Fibroblast of skin of right quadriceps (primary cell): ENCODE measurements at places on chromosomes 13 and 19.

GRCh38 chr13:95207769-95208366 lies 93.4 kb downstream of the ABCC4 start:
- no peak for DNase-seq

GRCh38 chr13:48593536-48593935 lies 60.2 kb upstream of the CYSLTR2 start:
- no peak for DNase-seq

GRCh38 chr19:18418483-18419194 lies 559 bp upstream of the SSBP4 start:
- no peak for DNase-seq

DNA sequence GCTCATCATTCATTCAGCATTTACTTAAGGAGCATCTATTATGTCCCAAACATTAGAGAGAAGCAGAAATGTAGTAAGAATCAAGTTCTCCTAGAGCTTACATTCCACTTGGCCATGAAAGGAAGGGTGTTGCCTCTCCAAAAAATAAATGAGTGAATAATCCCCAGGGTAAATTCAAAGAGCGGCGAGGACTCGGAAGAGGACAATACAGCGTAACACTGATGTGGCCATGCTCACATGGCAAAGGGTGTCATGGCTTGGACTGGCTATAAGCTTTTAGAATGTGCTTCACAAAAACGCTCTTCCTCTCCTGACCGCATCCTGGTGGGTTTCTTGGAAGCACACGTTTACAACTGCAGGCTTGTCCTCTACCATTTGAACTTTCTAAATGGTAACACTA lies 290.2 kb downstream of the IRS2 start:
- DNase-seq: peak; percentile 5

DNA sequence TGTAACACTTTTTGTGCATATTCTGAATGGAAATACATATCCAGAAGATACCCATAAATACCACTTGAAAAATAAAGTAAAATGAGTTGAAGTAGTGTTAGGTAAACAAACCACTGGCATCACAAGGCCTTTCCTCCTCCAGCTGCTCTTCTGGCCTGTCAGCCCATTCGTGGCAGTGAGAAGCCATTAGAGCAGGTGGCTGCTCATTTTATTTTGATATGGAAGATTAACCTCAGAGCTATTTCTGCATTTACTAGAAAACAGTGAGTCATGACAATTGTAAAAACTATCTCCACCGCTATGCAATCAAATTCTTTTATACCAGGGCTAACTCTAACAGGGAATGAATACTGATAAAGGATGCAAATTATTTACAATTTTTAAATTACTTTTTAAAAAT lies 2898.1 kb downstream of the PCDH9 start:
- DNase-seq: no peak

GRCh38 chr13:106139377-106139776 lies 396.1 kb downstream of the EFNB2 start:
- no peak for DNase-seq

- no peak for DNase-seq
These were observed 6.0 kb upstream of the TM6SF2 start for GRCh38 chr19:19279062-19279612.

DNA sequence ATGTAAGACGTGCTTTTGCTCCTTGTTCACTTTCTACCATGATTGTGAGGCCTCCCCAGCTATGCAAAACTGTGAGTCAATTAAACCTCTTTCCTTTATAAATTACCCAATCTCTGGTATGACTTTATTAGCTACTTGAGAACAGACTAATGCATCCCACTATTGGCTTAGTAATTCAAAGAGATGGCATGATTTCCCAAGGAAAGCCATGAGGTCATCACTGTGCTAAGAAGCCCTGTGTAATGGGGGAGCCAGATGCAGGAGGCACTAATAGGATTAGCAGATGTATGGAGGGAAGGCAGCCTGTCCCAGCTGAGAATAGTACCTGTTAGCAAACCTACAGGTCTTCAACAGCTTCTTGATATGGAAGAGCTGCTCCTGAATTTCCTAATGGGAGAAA lies 38.1 kb downstream of the RUBCNL start:
- no peak for DNase-seq

DNA sequence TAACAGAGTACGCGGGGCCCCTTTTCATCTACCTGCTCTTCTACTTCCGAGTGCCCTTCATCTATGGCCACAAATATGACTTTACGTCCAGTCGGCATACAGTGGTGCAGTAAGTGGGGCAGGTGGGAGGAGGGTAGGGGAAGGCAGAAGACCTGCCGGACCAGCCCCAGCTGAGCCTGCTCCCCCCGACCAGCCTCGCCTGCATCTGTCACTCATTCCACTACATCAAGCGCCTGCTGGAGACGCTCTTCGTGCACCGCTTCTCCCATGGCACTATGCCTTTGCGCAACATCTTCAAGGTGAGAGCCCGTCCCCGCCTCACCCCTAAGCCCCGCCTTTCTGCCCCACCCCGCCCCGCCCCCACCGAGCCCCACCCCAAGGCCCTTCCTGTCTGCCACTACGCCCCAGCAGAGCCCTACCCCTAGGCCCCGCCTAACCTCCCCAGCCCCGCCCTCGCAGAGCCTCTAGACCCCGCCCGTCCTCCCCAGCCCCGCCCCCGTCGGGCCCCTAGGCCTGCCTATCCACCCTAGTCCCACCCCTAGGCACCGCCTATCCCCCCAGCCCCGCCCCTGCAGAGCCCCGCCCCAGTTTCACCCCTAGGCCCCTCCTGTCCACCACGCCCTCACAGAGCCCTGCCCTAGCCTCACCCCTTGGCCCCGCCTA lies 7.7 kb downstream of the NDUFB7 start:
- peak; percentile 14 for DNase-seq

DNA sequence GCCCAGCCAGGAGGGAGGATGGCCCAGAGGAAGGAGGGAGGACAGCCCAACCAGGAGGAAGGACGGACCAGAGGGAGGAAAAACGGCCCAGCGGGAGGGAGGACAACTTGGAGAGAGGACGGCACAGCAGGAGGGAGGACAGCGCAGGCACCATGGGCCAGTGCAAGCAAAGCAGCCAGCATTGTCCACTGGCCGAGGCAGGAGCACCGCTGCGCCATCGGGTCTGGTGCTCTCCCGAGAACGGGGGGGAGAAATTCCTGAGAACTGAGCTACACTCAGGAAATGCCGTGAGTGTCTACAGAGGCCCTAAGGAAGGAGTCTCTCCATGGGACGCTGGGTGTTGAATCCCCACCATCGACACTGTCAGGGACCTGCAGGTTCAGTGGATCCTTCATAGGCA lies 38.5 kb upstream of the SOX1 start:
- DNase-seq: no peak

- DNase-seq: no peak
These were observed 251.4 kb downstream of the RGCC start for GRCh38 chr13:41708713-41709112.

DNA sequence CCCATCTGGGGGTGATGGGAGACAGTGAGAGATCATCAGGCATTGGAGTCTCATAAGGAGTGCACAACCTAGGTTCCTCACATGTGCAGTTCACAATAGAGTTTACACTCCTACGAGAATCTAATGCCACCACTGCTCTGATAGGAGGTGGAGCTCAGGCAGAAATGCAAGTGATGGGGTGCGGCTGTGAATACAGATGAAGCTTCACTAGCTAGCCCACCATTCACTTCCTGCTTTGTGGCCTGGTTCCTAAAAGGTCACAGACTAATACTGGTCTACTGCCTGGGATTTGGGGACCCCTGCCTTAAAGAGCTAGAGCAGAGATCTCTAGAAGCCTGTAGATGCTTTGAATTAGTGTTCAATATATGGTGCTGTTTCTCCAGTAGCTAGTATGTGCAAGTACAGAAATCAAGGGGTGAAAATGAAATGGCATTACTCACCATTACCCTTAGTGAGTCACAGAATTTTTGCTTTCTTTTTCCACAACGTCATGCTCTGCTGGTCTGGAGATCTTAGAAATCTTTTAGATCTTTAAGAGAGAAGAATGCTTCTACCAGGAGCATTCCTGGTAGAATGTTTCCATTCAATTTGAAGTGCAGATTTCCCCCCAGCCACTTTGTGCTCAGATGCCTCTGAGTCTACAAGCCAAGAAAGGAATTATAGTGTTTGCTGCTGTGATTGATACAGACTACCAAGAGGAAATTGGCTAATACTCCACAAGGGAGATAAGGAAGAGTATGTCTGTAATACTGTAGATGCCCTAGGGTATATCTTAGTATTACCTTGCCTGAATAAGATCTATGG lies 2301.2 kb downstream of the PCDH9 start:
- peak; percentile 87 for DNase-seq

GRCh38 chr13:65623148-65623547 lies 1607.0 kb downstream of the PCDH9 start:
- DNase-seq: no peak

- peak; percentile 89 for DNase-seq
These were observed 1060.5 kb downstream of the DIAPH3 start for GRCh38 chr13:59103004-59103768.

- DNase-seq: peak; percentile 2
These were observed 286.5 kb downstream of the PCDH17 start for GRCh38 chr13:57918086-57918485.

- no peak for DNase-seq
These were observed 159.0 kb upstream of the FNDC3A start for GRCh38 chr13:48816700-48817099.

GRCh38 chr13:32267836-32268439 lies 47.2 kb downstream of the ZAR1L start:
- DNase-seq: no peak

DNA sequence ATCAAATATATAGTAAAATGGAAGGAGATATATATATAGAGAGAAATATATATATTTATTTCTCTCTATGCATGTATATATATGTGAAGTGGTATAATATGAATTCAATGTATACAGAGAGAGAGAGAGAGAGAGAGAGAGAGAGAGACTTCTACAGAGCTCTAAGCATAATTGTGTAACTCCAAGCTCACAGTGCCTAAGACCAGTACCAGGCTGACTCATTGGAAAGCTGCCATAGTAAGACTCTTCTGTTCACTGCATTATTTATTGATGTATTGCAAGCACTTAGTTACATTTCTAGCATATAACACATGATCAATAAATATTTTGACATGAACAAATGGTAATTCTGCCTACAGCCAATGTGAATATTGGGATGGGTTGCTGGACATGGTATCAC lies 1734.7 kb downstream of the SLITRK1 start:
- DNase-seq: no peak

DNA sequence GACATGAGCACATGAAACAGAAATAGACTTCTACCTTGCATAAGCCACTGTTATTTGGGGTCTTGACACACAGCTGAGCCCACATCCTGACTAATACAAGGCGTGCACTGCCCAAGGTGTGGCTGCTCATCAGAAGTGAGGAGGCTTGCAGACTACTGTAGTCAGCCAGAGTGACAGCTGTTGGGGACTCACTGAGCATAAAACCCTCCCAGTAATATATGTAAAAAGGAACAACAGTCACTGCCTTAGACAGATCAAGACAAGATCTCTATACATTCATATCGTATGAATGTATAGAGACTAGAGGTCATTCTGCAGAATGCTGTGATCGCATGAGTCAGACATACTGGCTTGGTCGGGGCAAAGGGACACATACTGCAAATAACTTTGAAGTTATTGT lies 4.1 kb upstream of the C1QTNF9B start:
- peak; percentile 70 for DNase-seq

DNA sequence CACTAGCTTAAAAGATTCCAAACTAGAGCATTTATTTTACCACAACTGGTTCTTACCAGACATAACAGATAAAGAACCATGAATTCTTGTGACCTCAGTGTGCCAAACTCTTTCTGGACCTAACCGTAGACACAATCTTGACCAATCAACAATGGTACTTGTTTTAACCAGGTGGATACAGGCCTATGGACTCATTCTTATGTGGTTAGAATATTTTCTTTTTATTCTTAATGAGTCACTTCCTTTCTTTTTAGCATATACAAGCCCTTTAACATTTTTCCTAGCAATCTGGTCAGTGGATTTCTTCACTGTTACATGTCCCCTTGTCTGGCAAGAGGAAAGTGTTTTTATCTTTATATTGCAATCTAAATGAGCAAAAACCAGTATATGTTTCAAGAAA lies 792.1 kb upstream of the SPRY2 start:
- DNase-seq: no peak

GRCh38 chr13:21557995-21558394 lies 46.0 kb downstream of the MICU2 start:
- DNase-seq: peak; percentile 13

GRCh38 chr13:102710261-102710679 lies 15.4 kb upstream of the METTL21C start:
- no peak for DNase-seq

GRCh38 chr19:50537306-50537685 lies 23.6 kb upstream of the ASPDH start:
- no peak for DNase-seq

DNA sequence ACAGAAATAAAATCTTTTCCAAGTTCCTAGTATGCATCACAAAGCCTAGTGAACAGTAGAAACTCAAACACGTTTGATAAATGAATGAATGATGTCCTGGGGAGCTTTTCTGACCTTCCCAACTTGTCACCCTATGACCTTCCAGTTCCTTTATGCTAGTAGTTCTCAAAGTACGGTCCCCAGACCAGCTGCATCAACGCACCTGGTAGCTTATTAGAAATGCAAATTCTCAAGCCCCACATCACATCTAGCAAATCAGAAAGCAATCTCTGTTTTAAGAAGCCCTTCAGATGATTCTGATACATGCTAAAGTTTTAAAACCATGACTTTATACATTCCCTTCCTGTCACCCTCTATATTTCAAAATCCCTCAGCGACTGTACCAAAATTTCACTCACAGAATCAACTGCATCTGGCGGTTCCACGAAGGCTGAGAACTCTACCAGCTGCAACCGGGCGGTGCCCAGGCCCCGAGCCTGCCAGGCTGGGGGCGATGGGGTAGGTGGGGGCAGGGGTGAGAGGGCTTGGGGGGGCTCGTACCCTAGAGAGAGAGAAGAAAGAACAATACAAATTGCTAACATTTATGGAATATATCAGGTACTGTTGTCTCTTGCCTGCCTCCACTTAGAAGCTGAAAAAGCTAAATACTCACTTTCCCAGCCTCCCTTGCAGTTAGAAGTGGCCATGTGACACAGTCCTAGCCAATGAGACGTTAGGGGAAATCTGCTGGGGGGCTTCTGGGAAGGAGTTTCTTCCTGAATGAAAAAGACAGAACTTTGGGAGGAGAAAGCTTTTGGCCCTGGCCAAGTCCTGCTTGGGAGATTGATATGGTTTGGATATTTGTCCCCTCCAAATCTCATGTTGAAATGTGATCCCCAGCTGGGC lies 13.3 kb downstream of the CD37 start:
- no peak for DNase-seq

GRCh38 chr19:3140667-3141038 lies 4.8 kb downstream of the GNA15 start:
- DNase-seq: no peak

GRCh38 chr13:81606074-81606473 lies 1265.1 kb upstream of the SPRY2 start:
- DNase-seq: no peak

- no peak for DNase-seq
These were observed 11.7 kb upstream of the KL start for GRCh38 chr13:33004511-33004910.

GRCh38 chr13:33165787-33166186 lies 119.8 kb downstream of the STARD13 start:
- no peak for DNase-seq

DNA sequence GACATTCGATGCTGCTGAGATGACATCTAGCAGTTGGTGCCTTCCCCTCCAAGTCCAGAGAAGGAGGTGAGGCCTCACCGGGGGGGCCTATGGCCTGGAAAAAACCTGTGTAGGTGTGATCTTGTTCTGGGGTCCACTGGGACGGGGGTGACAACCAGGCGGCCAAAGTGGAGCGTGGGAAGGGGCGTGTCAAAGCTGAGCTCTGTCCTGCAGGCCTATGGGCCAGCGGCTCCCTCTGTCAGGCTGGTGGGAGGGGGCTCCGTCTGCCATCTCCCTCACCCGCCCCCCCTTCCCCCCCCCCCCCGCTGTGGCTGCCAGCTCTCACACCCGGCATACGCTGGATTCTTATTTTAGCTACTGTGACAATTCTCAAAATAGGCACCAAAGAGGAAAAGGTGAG lies 56.7 kb upstream of the UQCRFS1 start:
- no peak for DNase-seq
